Mucosa of descending colon (tissue), 3 donors: ENCODE measurements at places on chromosomes 2 and 18. TPM values are rescaled to one million over a fixed set of nuclear protein-coding genes. Genes with fewer than 3 reads are reported as not detected.

The TBR1 gene
- not detected for total RNA-seq

The IL1RN gene
- 11.9 TPM for total RNA-seq

The NEU4 gene
- 41.4 TPM for total RNA-seq

The KCNF1 gene
- total RNA-seq = 0.32 TPM

The NETO1 gene
- not detected for total RNA-seq

The UGT1A5 gene
- total RNA-seq = 2.1 TPM

The KCNJ3 gene
- total RNA-seq = 0.54 TPM

The SNTG2 gene
- 2.8 TPM for total RNA-seq

DNA sequence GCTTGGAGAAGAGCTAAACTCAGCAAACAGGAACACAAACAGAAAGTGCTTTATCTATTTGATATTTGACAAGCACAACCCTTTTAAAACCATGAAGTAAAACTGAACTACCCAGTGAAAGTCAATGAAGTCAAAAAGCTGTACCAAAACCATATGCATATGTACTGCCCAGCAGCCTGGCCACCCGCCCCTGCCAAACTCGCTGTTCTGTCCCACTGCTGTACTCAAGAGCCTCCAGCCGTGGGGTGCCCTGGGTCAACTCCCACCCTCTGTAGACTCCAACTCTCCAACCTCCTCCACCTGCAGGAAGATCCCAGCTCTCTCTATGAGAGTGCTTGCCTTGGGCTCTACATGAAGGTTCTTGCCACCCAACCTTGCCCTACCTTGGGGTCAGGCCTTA, 268.2 kb downstream of the AGPS start:
- no peak for DNase-seq

GRCh38 chr18:3425030-3425429, 24.9 kb upstream of the TGIF1 start:
- no peak for DNase-seq

- peak; percentile 46 for DNase-seq
Observed at GRCh38 chr2:239303711-239304532, 96.9 kb downstream of the HDAC4 start.

DNA sequence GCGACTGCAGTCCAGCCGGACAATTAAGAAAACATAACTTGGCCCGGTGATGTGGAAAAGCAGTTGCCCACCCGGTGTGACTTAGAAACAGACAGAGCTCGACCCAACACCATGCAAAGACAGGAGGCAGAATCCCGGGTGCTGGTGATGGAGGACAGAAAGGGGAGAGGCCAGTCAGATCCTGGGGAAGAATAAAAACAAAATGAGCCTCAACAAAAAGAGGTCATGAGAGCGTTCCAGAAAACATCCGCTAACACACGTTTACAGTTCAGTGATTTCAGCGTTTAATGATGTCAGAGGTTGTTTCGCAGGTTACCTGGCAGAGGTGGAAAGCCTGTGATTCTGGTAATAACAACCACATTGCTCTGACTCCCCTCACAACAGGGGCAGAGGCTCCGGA, 111.9 kb downstream of the OSR1 start:
- DNase-seq = no peak

GRCh38 chr2:62578803-62579640, 73.0 kb upstream of the TMEM17 start:
- DNase-seq = peak; percentile 13

GRCh38 chr18:79635427-79635726, 44.2 kb upstream of the CTDP1 start:
- no peak for DNase-seq

DNA sequence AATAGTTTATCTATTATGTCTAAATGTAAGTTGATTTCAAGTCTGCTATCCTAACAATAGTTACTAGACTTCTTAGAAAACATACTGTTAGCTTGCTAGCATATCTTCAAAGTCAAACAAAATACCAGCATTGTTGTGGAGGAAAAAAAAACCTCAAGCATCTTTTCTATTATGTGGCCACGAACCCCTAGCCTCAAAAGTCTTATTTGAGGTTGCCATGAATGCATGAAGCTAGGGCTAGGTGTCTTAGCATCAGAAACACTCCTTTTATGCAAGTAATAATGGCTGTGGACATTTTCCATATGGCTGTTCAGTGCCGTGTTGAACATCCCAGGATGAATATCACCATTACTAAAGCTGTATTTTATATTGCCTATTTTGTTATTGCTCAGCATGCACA, 86.6 kb upstream of the OTX1 start:
- no peak for DNase-seq

DNA sequence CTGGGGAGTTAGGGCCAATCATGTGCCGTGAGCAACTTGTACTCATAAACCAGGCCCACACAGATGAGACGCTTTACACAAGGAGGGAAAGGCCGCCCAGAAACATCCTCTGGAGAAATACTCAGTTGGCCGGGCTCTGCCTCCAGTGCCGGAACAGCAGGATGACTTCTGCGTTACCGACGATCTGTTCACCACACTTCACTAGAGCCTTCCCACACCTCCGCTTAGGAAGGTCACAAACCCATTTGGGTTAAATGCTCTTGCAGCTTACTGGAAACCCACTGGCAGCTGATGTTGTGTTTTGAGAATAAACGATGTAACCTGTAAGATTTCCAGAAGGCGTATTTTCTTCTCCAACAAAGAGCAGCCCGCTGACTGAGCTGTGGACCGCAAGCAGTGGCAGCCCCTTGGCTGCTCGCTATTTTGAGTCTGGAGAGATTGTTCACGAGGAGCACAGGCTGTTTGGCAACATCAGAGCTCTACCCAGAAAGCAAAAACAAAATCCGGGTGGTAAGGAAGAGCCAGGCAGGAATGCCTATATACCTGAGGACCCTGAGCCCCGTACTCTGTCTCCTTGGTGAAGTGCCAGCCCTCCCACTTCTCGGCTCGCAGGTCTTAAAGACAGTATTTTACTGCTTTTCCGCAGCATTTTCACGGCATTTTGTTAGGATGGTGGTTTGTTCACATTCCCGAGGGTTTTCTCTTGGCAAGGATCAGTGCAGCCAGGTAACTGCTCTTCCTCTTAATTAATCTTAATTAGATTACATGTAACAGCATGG, 44.0 kb downstream of the COLEC12 start:
- no peak for DNase-seq

- no peak for DNase-seq
Observed at GRCh38 chr2:175880-176820, 87.7 kb downstream of the SH3YL1 start.

DNA sequence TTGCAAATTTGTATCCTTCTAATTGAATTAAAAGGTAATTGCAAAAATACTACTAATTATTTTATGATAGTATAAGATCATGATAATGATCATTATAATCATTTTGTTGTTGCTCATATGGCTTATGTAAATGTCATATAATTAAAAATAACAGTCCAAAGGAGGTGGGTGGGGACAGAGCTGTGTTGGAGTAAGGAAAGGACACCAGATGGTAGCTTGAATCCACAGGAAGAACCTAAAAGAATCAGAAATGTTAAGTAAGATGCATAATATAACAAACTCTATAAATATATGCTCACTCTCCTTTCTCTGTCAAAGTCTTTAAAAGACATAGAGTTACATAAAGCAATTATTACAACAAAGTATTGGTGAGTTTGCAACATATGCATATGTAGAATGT, 650.7 kb upstream of the HS6ST1 start:
- no peak for DNase-seq

GRCh38 chr18:22172120-22172582, 2.8 kb downstream of the GATA6 start:
- DNase-seq = no peak

GRCh38 chr18:2654928-2655177, 673 bp upstream of the SMCHD1 start:
- no peak for DNase-seq
